GM23248 (cell line): ENCODE measurements at places on chromosomes 3 and 15. TPM values are rescaled to one million over a fixed set of nuclear protein-coding genes. Genes with fewer than 3 reads are reported as not detected.

DNA sequence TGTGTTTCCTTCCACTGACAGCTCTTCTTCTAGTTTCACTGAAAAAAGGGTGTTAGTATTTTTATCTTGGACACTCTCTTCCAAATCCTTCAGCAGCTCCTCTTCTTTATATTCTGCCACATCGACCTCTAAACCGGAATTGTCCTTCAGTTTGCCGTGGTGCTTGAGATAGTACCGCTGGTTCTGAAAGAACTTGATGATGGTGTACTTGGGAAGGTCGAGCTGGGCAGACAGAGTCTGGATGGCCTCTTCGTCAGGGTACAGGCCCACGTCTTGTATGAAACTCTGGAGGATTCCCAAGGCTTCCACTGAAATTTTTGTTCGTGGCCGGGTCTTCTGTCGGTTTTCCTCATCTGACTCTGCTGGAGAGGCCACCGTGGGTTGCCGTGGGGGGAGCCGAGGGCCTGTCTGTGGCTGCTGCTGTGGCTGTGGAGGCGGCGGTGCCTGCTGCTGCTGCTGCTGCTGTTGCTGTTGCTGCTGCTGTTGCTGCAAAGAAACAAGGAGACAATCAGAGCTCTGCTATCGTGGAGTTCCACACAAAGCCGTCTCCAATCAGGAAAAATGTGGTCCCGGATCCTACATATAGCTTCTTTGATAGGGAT is 75.8 kb downstream of the SATB1 start:
- no peak for DNase-seq
- no peak overlapping the region for H3K27ac ChIP-seq
- H3K36me3 ChIP-seq, result peaks cover 9% of the 10 kb centered on the region; the same call in 1 of the 2 replicates

The PIGB gene
- total RNA-seq, result 10.4 and 10.6 TPM in 2 replicates

The SNX4 gene
- total RNA-seq, result 28.4 and 31.6 TPM in 2 replicates

GRCh38 chr3:100131241-100131640 is 16.9 kb upstream of the FILIP1L start:
- no peak overlapping the region for H3K4me3 ChIP-seq
- no peaks in the 10 kb centered on the region for H3K36me3 ChIP-seq
- DNase-seq, result no peak
- H3K27ac ChIP-seq, result no peak overlapping the region
- no peaks in the 10 kb centered on the region for H3K27me3 ChIP-seq
- H3K4me1 ChIP-seq, result no peaks in the 10 kb centered on the region

DNA sequence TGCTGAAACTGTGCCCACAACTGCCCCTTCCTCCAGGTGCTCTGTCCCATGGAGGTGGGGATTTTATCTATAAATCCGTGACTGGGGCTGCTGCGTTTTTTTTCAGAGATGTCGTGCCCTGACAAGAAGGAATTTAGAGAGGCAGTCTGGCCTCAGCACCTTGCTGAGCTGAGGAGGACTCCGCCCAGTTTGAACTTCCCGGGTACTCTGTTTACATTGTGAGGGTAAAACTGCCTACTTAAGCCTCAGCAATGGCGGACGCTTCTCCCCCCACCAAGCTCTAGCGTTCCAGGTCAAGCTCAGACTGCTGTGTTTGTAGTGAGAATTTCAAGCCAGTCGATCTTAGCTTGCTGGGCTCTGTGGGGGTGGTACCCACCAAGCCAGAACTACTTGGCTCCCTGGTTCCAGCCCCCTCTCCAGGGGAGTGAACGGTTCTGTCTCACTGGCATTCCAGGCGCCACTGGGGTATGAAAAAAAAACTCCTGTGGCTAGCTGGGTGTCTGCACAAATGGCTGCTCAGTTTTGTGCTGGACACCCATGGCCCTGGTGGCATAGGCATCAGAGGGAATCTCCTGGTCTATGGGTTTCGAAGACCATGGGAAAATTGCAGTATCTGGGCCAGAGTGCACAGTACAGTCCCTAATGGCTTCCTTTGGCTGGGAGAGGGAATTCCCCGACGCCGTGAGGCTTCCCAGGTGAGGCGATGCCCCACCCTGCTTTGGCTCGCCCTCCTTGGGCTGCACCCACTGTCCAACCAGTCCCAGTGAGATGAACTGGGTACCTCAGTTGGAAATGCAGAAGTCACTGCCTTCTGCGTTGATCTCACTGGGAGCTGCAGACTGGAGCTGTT is 68.5 kb upstream of the SGO1 start:
- no peaks in the 10 kb centered on the region for H3K36me3 ChIP-seq
- H3K4me3 ChIP-seq, result no peak overlapping the region
- H3K27me3 ChIP-seq, result no peaks in the 10 kb centered on the region
- no peak for DNase-seq
- H3K27ac ChIP-seq, result no peak overlapping the region

GRCh38 chr3:194404365-194405140 is 5.5 kb upstream of the GP5 start:
- H3K36me3 ChIP-seq, result peaks cover 65% of the 10 kb centered on the region
- DNase-seq, result peak; percentile 74
- no peak overlapping the region for H3K4me3 ChIP-seq
- no peak overlapping the region for H3K27ac ChIP-seq

The ONECUT1 gene
- total RNA-seq, result not detected in 2 replicates

- no peaks in the 10 kb centered on the region for H3K27me3 ChIP-seq
- no peak overlapping the region for H3K27ac ChIP-seq
- H3K4me1 ChIP-seq, result no peaks in the 10 kb centered on the region
- no peaks in the 10 kb centered on the region for H3K36me3 ChIP-seq
Measured at GRCh38 chr3:182045736-182046135, 334.0 kb downstream of the SOX2 start.

The GRAMD1C gene
- 3.2 and 19.9 TPM in 2 replicates for total RNA-seq

- peak overlapping the region; percentile 69 for H3K4me3 ChIP-seq
- H3K4me1 ChIP-seq, result no peaks in the 10 kb centered on the region
- H3K27ac ChIP-seq, result no peak overlapping the region
- peaks cover 20% of the 10 kb centered on the region for H3K27me3 ChIP-seq
- DNase-seq, result peak; percentile 42
Measured at GRCh38 chr3:127629467-127630403, 750 bp downstream of the PODXL2 start.

The MST1 gene
- total RNA-seq, result 6.3 and 6.4 TPM in 2 replicates

GRCh38 chr15:88342666-88343065 is 86.1 kb upstream of the NTRK3 start:
- peaks cover 4% of the 10 kb centered on the region for H3K4me1 ChIP-seq
- no peak overlapping the region for H3K4me3 ChIP-seq
- no peaks in the 10 kb centered on the region for H3K27me3 ChIP-seq
- peak overlapping the region; percentile 22; the same call in 1 of the 2 replicates for H3K27ac ChIP-seq
- no peaks in the 10 kb centered on the region for H3K36me3 ChIP-seq

- H3K4me3 ChIP-seq, result no peak overlapping the region
- no peak overlapping the region for H3K27ac ChIP-seq
- H3K4me1 ChIP-seq, result no peaks in the 10 kb centered on the region
- H3K36me3 ChIP-seq, result no peaks in the 10 kb centered on the region
Measured at GRCh38 chr15:91769476-91769875, 84.0 kb upstream of the SLCO3A1 start.

- H3K27ac ChIP-seq, result no peak overlapping the region
- no peaks in the 10 kb centered on the region for H3K27me3 ChIP-seq
- no peak for DNase-seq
- H3K36me3 ChIP-seq, result no peaks in the 10 kb centered on the region
Measured at GRCh38 chr3:15536856-15537255, 15.3 kb upstream of the COLQ start.

DNA sequence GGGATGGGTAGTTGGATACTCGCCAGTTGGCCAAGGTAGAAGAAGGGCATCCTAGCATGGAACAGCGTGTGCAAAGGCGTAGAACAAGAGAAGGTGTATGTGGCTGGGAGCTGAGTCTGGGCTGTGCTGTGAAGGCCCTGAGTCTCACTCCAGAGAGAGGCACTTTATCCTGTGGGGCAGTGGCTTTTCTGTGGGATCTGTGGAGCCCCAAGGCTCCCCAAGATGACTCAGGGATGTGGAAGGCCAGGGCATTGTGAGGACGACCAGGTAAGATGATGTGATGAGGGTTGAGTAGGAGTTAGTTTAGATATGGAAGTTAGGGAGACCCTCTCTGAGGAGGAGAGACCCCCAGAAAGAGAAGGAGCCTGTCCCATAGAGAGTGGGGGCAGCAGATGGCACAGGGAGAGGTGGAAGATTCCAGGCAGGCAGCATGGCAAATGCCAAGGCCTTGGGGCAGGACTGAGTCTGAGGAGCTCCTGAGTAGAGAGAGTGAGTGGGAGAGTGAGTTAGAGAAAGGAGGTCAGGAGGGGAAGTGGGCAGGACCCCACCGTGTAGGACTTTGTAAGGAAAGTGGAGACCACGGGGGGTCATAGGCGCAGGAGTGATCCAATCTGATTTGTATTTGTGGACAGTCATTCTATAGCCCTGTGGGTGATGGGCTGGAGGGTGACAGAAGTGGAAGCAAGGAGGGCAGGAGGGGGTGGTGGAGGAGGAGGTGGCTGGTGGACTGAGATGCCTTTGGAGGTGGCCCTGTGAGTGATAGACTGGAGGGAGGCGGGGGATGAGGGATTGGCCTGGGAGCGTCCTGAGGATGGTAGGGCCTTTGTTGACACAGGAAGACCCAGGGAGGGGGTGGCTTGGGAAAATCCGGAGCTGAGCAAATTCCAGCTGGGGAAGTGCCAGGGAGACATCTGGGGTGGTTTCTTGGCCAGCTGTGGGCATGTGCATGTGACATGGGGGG is 50.3 kb downstream of the FBLN2 start:
- no peak overlapping the region for H3K4me3 ChIP-seq
- peak overlapping the region; percentile 51 for H3K27ac ChIP-seq
- H3K27me3 ChIP-seq, result no peaks in the 10 kb centered on the region

The MGLL gene
- 58.7 and 59.2 TPM in 2 replicates for total RNA-seq

The RBP2 gene
- not detected in 2 replicates for total RNA-seq

The LNP1 gene
- 2.9 TPM in 2 replicates for total RNA-seq

- no peaks in the 10 kb centered on the region for H3K27me3 ChIP-seq
- no peak overlapping the region for H3K4me3 ChIP-seq
- H3K36me3 ChIP-seq, result no peaks in the 10 kb centered on the region
- H3K27ac ChIP-seq, result no peak overlapping the region
- peaks cover 20% of the 10 kb centered on the region for H3K4me1 ChIP-seq
- no peak for DNase-seq
Measured at GRCh38 chr3:58630710-58631092, 35.9 kb downstream of the FAM3D start.

GRCh38 chr3:52257911-52258310 is 12.4 kb downstream of the PPM1M start:
- H3K4me1 ChIP-seq, result peaks cover 17% of the 10 kb centered on the region
- DNase-seq, result no peak
- H3K4me3 ChIP-seq, result no peak overlapping the region
- peaks cover 82% of the 10 kb centered on the region for H3K36me3 ChIP-seq
- no peak overlapping the region for H3K27ac ChIP-seq
- no peaks in the 10 kb centered on the region for H3K27me3 ChIP-seq

The PARP3 gene
- 80.4 and 118 TPM in 2 replicates for total RNA-seq

The SLC2A2 gene
- total RNA-seq, result not detected in 2 replicates

- H3K27ac ChIP-seq, result no peak overlapping the region
- no peaks in the 10 kb centered on the region for H3K4me1 ChIP-seq
- no peak for DNase-seq
- no peaks in the 10 kb centered on the region for H3K36me3 ChIP-seq
- no peak overlapping the region for H3K4me3 ChIP-seq
- no peaks in the 10 kb centered on the region for H3K27me3 ChIP-seq
Measured at GRCh38 chr3:54719914-54720313, 207.9 kb downstream of the LRTM1 start.

DNA sequence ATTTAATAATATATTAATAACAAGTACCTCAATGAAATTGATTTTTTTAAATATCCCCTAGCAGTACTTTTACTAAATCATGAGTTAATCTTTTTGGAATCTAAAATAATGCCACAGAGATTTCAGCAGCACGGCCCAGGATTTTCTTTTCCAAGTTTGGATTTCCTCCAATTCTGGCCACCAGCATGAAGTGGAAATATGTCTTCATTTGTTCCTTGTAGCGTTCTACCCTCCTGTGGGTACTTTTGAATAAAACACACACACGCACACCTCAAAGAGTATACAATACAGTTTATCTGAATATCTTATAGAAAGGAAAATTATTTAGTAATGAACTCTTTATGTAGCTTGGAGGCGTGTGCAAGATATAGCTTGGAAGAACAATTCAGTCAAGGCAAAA is 125.1 kb upstream of the STT3B start:
- H3K27me3 ChIP-seq, result 0 out of 2 replicates have a peak, but pooled peaks cover 5% of the 10 kb centered on the region
- H3K4me1 ChIP-seq, result peaks cover 6% of the 10 kb centered on the region
- no peak overlapping the region for H3K27ac ChIP-seq
- DNase-seq, result peak; percentile 53

GRCh38 chr15:63672369-63672768 is 75.2 kb downstream of the FBXL22 start:
- no peaks in the 10 kb centered on the region for H3K4me1 ChIP-seq
- H3K27me3 ChIP-seq, result no peaks in the 10 kb centered on the region
- peaks cover 20% of the 10 kb centered on the region; the same call in 1 of the 2 replicates for H3K36me3 ChIP-seq
- no peak for DNase-seq
- no peak overlapping the region for H3K4me3 ChIP-seq

The GRIP2 gene
- 0.11 TPM in 1 of 2 replicates, not detected in the other for total RNA-seq

- DNase-seq, result no peak
- no peaks in the 10 kb centered on the region for H3K27me3 ChIP-seq
- no peak overlapping the region for H3K4me3 ChIP-seq
- peaks cover 28% of the 10 kb centered on the region for H3K4me1 ChIP-seq
- no peaks in the 10 kb centered on the region for H3K36me3 ChIP-seq
Measured at GRCh38 chr15:51313644-51314280, 24.6 kb downstream of the CYP19A1 start.

GRCh38 chr3:126851382-126851781 is 131.5 kb upstream of the PLXNA1 start:
- no peaks in the 10 kb centered on the region for H3K36me3 ChIP-seq
- H3K4me1 ChIP-seq, result 0 out of 2 replicates have a peak, but pooled peaks cover 3% of the 10 kb centered on the region
- H3K4me3 ChIP-seq, result no peak overlapping the region
- H3K27ac ChIP-seq, result no peak overlapping the region
- no peak for DNase-seq
- no peaks in the 10 kb centered on the region for H3K27me3 ChIP-seq

The CHRD gene
- 0.22 and 0.25 TPM in 2 replicates for total RNA-seq

DNA sequence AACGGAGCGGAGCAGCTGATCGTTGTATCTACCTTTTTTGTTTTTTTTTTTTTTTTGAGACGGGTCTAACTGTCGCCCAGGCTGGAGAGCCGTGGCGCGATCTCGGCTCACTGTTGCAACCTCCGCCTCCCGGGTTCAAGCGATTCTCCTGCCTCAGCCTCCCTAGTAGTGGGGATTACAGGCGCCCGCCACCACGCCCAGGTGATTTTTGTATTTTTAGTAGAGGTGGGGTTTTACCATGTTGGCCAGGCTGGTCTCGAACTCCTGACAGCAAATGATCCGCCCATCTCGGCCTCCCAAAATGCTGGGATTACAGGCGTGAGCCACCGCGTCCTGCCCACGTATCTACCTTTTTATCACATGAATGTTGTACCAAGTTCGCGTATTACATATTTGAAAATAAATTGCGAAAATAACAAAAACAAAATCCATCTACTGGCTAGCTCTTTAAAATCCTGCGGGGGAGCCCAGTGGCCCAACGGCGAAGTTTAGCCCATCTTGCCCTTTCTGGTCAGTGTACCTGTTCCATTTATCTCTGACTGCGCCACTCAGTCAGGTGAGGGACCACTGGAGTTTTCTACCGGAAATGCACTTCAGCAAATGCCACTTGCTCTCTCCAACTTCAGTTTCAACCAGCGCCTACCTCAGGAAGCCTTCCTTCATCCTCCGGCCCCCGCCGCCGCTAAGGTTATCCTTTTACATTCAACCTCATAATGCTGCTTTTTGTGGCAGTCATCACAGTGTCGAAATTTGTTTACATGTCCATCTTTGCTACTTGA is 1.2 kb upstream of the EIF3J start:
- peak overlapping the region; percentile 93 for H3K4me3 ChIP-seq
- no peak for DNase-seq
- H3K4me1 ChIP-seq, result peaks cover 22% of the 10 kb centered on the region
- no peaks in the 10 kb centered on the region; the same call in none of the 2 replicates for H3K36me3 ChIP-seq
- H3K27me3 ChIP-seq, result no peaks in the 10 kb centered on the region

GRCh38 chr15:91896341-91897055 is 43.0 kb downstream of the SLCO3A1 start:
- no peaks in the 10 kb centered on the region for H3K27me3 ChIP-seq
- H3K4me3 ChIP-seq, result no peak overlapping the region
- no peaks in the 10 kb centered on the region for H3K4me1 ChIP-seq
- H3K27ac ChIP-seq, result no peak overlapping the region
- no peak for DNase-seq
- no peaks in the 10 kb centered on the region for H3K36me3 ChIP-seq

The GOLGA8S gene
- 0.11 and 0.13 TPM in 2 replicates for total RNA-seq
